ENCODE measurements at places on chromosomes 3 and 15.

DNA sequence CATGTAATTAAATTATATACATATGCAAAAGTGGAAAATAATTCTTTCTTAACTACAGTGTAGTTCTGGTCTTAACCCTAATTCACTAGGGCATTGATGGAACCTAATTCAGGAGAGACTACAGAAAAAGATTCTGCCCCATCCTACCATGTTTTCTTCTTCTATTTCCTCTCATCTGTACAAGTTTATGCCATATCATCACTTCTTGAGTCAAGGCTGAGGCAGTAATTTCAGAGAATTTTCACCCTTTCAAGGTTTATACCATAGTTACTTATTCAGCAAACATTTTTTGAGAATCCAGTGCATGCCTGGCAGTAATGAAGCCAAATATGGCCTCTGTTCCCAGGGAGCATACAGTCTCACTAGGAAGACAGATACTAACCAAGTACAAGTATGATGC is 33.4 kb downstream of the SHOX2 start:
- no peak for DNase-seq

- DNase-seq: no peak
Observed at GRCh38 chr15:56076640-56077039, 83.2 kb upstream of the NEDD4 start.

- DNase-seq: peak; percentile 66
Observed at GRCh38 chr3:148990236-148990635, 1.1 kb upstream of the GYG1 start.

GRCh38 chr3:74210739-74211138 is 403.7 kb downstream of the CNTN3 start:
- no peak for DNase-seq

DNA sequence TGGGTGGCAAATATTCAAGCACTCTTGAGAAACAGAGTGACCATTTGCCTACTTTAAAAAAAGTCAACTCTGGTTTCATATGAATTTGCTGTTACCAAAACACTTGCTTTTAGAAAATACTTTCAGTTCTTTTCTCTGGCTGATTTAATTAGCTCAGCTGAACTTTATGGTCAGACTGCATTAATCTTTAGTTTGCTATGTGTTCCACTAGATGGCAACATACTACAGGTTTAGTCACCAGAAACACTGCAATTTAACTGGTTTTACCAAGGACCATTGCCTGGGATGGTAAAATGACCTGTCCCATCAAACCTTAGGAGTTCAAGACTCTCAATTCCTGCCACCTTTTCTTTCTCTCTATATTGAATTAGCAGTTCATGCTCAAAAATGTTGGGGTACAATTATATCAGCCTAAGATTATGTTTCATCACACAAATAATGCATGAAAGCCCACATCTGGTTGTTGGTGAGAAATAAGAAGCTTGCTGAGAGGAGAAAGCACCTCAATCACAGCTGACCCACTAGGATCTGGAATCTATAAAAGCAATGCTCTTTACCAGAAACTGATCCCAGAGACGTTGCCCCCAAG is 14.2 kb downstream of the EIF4E3 start:
- DNase-seq: peak; percentile 67

Data from activated CD4-positive, alpha-beta T cell treated with anti-CD3 and anti-CD28 coated beads, Interleukin-2, Interleukin-4, amounts not matched to agents 100 ng/mL and 50 ng/mL, durations not matched to agents 16 hours and 8 hours (primary cell).